T-cell (primary cell): ENCODE measurements at places on chromosomes 7 and 10.

DNA sequence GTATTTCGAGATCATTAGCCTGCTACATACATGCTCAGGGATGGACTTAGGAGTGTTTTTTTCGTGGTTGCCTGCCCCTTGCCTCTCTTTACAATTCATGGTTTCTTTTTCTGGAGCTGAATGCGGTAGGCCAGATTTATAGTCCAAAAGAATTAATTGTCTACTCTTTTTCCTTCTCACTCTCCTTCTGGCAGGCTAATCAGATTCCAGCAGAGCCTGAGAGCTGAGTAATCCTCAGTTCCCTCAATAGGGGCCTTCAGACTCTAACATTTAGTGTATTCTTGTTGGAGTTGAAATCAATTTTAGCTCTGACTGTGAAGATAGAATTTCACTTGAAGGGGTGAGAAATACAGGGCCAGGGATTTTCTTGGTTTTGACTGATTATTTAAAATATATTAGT is 16.4 kb downstream of the SORCS3 start:
- H3K27me3 ChIP-seq = peaks cover 2% of the 10 kb centered on the region
- no peak overlapping the region for H3K4me3 ChIP-seq
- no peaks in the 10 kb centered on the region for H3K4me1 ChIP-seq
- no peak for DNase-seq
- H3K36me3 ChIP-seq = no peaks in the 10 kb centered on the region
- H3K27ac ChIP-seq = no peak overlapping the region

DNA sequence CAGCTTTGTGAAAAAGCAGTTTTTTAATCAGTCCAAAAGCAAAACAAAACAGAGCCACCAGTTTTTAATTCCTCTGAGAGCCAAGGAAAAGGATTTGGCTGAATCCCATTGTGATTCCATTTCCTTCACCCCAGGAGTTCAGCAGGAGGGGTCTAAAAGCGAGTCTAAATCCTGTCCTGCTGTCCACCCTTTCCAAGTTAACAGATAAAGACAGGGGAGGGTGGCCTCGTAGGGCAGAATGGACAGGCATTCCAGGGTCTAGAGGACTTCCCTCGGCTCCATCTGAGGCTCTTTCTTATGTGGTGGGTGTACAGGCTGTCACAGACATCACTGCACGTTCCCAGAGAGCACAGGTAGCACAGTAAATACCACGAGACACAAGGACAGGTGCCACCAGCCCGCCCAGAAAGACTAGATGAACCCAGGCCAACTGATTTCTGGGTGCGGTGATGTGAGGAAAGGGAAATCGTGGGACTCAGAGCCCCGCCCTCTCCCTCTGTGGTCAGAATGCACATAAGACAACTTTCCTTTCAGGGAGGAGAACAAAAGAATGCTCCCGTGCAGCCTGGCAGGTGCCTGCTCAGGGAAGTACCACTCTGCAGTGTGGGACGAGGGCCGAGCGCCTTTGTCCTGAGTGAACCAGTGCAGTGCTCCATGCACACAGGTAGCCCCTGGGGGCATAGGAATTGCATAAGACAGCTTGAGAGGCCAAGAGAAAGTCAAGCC is 119.7 kb downstream of the ABLIM1 start:
- no peaks in the 10 kb centered on the region for H3K36me3 ChIP-seq
- H3K27me3 ChIP-seq = no peaks in the 10 kb centered on the region
- DNase-seq = peak; percentile 50
- no peak overlapping the region for H3K4me3 ChIP-seq
- H3K4me1 ChIP-seq = peaks cover 59% of the 10 kb centered on the region
- peak overlapping the region; percentile 33 for H3K27ac ChIP-seq

- no peaks in the 10 kb centered on the region for H3K36me3 ChIP-seq
- no peak for DNase-seq
- H3K4me3 ChIP-seq = no peak overlapping the region
- H3K27ac ChIP-seq = no peak overlapping the region
- no peaks in the 10 kb centered on the region for H3K4me1 ChIP-seq
These were observed 350.0 kb downstream of the CRPPA start for GRCh38 chr7:16071246-16071857.

- H3K4me3 ChIP-seq = no peak overlapping the region
- no peaks in the 10 kb centered on the region for H3K4me1 ChIP-seq
- H3K27ac ChIP-seq = no peak overlapping the region
- H3K36me3 ChIP-seq = no peaks in the 10 kb centered on the region
- DNase-seq = no peak
These were observed 112.5 kb downstream of the MYOF start for GRCh38 chr10:93369588-93370164.

DNA sequence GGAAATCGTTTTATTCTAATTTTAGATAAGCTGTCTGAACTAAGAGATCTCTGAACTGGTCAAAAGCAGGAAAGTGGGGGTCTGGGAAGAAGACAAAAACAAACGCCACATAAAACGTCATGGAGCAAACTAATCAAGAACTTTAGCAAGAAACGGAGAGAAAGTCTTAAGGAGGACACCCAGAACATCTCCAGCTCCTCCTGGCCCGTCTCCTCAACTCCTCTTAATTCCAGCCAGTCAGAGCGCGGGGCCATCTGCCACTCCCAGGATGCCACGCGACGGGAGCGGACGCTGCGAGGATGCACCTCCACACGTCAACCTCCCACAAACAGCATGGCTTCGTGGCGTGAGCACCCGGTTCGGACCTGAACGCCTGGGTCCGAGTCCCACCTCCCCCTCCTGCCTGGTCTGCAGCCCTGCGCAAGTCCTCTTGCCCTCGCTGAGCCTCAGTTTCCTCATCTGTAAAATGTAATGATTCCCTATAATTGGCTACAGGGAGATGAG is 598 bp downstream of the MMS19 start:
- H3K27me3 ChIP-seq = peaks cover 22% of the 10 kb centered on the region
- peak overlapping the region; percentile 80 for H3K27ac ChIP-seq
- H3K4me1 ChIP-seq = peaks cover 21% of the 10 kb centered on the region
- peak; percentile 51 for DNase-seq
- peaks cover 5% of the 10 kb centered on the region for H3K36me3 ChIP-seq

DNA sequence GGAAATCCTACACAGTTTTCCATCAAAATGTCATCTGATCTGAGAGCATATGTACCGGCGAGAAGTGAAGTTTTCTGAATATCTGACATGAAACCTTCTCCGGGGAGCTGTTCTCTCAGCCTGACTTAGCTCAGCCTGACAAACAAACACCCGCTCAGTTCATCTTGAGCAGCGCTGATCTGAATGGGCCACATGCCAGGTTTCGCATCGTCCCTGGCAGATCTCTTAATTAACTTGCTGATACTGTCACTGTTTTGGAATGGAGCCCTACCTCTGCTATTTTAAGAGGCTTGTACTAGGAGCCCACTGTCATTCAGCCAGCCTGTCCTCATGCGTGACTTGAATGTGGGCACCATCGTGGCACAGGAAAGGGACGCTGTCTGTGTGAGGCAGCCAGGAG is 109.2 kb downstream of the STRA8 start:
- DNase-seq = no peak
- H3K27me3 ChIP-seq = peaks cover 4% of the 10 kb centered on the region
- H3K27ac ChIP-seq = no peak overlapping the region
- H3K4me3 ChIP-seq = no peak overlapping the region
- H3K4me1 ChIP-seq = no peaks in the 10 kb centered on the region
- H3K36me3 ChIP-seq = no peaks in the 10 kb centered on the region

DNA sequence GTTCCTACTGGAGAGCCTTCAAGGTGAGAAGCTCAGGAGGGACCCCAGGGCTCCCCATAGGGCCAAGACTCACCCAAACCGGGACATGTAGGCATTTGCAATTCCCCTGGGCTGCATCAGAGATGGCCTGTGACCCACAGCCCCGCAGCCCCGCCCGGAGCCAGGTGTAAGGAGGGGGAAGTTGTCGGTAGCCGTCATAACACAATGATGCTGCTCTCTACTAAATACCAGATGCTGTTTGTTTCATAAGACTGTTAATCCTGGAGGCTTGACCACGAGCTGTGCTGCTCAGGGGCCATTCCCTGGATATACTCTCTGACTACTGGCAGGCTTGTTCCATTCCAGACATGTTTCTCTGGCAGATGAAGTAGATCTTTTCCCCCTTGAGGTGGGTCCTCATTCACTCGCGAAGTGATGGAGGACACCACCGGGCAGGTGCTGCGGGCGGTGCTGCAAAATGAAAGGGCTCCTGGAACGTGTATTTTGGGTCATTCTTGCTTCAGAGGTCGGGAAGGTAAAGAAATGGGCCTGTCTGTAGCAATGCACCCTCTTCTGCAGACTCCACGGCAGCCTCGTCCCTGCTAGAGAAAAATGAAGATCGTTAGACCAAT is 61.1 kb downstream of the MKI67 start:
- peaks cover 37% of the 10 kb centered on the region for H3K4me1 ChIP-seq
- H3K36me3 ChIP-seq = peaks cover 31% of the 10 kb centered on the region
- H3K27ac ChIP-seq = peak overlapping the region; percentile 81
- peak; percentile 35 for DNase-seq

DNA sequence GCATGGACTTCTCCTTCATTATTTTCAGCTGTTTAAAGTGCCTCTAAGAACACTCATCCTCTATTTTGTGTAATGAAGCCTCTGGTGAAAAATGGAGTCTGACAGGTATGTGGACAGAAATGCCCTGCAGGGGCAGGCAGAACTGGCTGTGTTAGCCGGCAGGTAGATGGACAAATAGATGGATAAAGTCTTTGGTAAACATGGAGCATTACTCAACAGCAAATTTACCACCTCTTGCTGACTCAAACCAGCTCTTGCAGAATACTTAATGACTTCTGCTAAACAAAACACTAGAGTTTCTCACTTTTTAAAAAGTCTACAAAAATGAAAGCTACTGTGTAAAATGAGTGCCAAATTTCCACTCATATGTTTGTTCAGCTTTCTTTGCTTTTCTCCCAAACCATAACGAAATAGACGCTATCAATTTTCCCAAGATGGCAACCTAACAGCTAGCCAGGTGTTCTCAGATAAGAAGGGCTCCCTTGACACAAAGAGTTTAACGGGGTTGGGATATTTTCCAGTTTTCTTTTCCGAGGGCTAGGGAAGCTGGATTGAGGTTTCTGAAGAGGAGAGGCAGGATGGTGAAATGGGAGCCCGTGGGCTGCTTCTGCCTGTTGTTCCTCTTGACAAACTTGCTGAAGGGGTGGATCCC is 71.9 kb upstream of the HABP2 start:
- H3K36me3 ChIP-seq = no peaks in the 10 kb centered on the region
- H3K27me3 ChIP-seq = no peaks in the 10 kb centered on the region
- no peak overlapping the region for H3K4me3 ChIP-seq
- no peaks in the 10 kb centered on the region for H3K4me1 ChIP-seq
- no peak for DNase-seq

DNA sequence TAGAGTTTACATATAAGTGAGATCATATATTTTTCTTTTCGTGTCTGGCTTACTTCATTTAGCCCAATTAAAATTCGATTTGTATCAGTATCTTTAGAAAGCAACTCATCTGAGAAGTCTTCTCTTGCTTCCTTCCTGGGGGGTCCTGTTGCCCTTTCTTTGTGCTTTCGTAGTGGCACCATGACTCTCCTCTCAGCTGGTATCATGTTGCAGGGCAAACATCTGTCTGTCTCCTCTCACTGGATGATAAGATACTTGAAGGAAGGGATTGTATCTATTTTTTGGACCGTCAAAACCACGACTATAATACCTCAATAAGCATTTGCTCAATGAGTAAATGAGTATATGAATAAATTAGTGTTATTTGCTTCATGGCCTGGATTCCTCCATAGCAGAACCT is 382.5 kb upstream of the SORCS1 start:
- no peak overlapping the region for H3K4me3 ChIP-seq
- H3K36me3 ChIP-seq = no peaks in the 10 kb centered on the region
- no peak overlapping the region for H3K27ac ChIP-seq
- no peaks in the 10 kb centered on the region for H3K27me3 ChIP-seq
- H3K4me1 ChIP-seq = no peaks in the 10 kb centered on the region

GRCh38 chr10:101818872-101819633 is 809 bp upstream of the OGA start:
- H3K4me1 ChIP-seq = peaks cover 24% of the 10 kb centered on the region
- peak; percentile 38 for DNase-seq
- peak overlapping the region; percentile 95 for H3K4me3 ChIP-seq

GRCh38 chr10:51145375-51145774 is 71.1 kb downstream of the PRKG1 start:
- no peaks in the 10 kb centered on the region for H3K27me3 ChIP-seq
- H3K27ac ChIP-seq = no peak overlapping the region
- H3K4me3 ChIP-seq = no peak overlapping the region
- DNase-seq = no peak

DNA sequence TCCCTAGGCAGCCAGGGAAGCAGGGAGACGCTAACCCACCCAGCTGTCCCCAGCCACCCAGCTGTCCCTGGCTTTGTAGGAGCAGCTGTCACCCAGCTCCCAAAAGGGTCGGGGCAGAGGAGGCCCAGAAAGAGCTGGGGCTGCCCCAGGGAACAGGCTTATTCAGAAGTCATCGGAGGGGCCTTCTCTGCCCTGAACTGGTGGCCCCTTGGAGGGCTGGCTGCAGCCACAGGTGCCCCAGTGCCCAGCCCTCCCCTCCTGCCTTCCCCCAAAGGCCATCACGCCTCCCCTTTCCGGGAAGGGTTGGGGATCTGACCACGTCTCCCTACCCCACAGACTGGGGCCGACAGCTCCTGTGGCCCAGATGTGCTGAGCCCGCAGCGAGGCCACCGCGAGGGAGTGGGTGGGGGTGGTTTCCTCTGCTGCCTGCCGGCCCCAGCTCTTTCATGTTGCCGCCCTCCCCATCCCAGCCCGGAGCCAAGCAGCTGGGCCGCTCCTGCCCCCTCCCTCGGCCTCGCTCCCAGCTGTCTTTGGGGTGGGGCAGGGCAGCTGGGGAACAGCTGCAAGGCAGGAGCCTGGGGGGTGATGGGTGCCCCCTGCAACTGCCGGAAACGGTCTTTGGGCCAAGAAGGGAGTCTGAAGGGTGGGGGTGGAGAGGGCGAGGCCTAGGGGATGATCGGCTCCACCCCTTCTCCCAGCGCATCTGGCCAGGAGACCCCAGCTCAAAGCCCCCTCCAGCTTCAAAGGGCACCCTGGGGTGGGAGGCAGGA is 16.8 kb downstream of the TRIM8 start:
- peaks cover 16% of the 10 kb centered on the region for H3K36me3 ChIP-seq
- H3K4me1 ChIP-seq = peaks cover 51% of the 10 kb centered on the region
- H3K4me3 ChIP-seq = peak overlapping the region; percentile 29
- H3K27ac ChIP-seq = peak overlapping the region; percentile 51
- DNase-seq = no peak

- no peak for DNase-seq
- H3K36me3 ChIP-seq = no peaks in the 10 kb centered on the region
- no peak overlapping the region for H3K27ac ChIP-seq
- no peak overlapping the region for H3K4me3 ChIP-seq
- H3K4me1 ChIP-seq = peaks cover 14% of the 10 kb centered on the region
These were observed 906 bp downstream of the DKK1 start for GRCh38 chr10:52314822-52315552.

- H3K4me3 ChIP-seq = no peak overlapping the region
- H3K36me3 ChIP-seq = no peaks in the 10 kb centered on the region
- H3K4me1 ChIP-seq = no peaks in the 10 kb centered on the region
- no peaks in the 10 kb centered on the region for H3K27me3 ChIP-seq
- no peak overlapping the region for H3K27ac ChIP-seq
These were observed 28.4 kb upstream of the AGK start for GRCh38 chr7:141522657-141523342.
